T-helper 1 cell (primary cell): ENCODE measurements at places on chromosomes 5 and 9.

GRCh38 chr5:39579750-39580149 is 155.0 kb upstream of the DAB2 start:
- DNase-seq = no peak

GRCh38 chr9:8457055-8457454 is 657.5 kb upstream of the DMAC1 start:
- DNase-seq = no peak

DNA sequence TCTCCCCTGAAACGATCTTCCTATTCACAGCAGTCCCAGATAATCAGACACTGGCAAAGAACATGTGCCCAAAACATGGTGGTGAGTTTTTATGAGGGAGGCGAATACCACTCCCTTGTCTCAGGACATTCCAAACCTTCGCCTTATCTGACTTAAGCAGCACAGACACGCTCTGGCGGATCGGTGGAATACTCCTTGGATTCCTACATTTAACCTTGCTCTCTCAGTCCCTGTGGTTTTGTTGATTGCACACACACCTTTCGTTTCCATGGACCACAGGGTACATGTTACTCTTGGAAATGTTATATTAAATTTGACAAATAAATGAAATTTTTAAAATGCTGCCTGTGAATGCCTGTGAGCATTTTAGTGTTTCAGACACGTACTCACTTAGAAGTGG is 87.8 kb upstream of the CPEB4 start:
- DNase-seq = no peak

DNA sequence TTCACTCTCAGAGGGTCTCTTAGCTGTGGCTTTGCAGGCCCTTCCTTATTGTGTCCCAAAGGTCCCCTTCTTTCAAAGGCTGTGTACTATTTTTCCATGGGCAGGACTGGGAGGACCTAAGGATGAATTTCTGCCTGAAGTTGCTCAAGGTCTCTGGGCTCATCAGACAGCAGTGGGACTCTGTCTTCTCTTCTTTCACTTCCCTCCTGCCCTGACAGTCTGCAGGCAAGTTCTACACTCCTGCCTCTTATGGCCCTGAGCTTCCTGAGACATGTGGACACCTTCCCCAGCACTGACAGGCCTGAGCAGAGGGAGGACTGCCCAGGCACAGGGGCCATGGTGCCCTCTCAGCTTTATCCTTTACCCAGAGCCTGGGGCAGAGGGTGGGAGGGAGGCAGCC is 14.8 kb downstream of the ENHO start:
- DNase-seq = no peak

- DNase-seq = no peak
These were observed 8.5 kb downstream of the WNT8A start for GRCh38 chr5:138092301-138092700.

DNA sequence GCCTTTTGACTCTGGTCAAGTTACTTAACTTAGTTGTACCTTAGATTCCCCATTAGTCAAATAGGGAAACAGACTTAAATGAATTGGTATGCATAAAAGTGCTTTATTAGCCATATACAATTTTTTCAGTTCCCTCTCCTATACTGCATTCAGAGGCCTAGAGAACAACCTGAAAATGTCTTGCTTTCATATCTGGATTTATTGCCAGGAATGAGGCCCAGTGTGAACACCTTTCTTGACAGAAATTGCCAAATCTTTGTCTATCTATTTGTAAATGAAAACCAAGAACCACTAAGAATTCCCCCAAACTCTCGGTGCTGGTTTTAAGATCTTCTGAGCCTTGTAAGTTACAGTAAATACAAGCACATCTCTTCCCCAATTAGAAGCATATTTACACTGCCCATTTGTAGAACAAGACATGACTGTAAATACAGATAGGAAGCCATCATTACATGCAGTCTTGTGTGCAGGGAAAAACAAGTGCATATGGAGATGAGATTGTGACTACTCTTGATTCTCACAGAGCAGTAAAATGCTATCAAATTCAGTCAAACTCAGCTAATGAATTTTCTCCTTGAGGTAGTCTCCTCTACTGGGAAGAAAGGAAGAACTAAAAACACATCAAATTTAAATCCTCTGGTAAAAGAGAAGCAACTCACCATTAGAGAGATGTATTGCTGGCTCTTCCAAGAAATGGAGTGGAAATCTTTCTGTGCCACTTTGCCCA is 5.2 kb upstream of the FAM13B start:
- DNase-seq = no peak

DNA sequence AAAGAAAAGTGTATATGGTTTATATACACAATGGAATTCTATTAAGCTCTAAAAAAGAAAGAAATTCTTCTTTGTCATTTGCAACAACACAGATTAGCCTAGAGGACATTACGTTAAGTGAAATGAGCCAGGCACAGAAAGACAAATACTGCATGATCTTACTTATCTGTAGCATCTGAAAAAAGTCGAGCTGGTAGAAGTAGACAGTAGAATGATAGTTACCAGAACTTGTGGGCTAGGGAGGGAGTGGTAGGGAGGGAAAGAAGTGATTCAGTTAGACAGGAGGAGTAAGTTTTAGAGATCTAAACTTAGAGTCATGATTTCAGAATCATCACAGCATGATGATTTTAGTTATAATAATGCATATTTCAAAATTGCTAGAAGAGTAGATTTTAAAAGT is 184.6 kb downstream of the TLE4 start:
- DNase-seq = no peak

GRCh38 chr5:68459093-68459809 is 243.7 kb downstream of the PIK3R1 start:
- DNase-seq = no peak

DNA sequence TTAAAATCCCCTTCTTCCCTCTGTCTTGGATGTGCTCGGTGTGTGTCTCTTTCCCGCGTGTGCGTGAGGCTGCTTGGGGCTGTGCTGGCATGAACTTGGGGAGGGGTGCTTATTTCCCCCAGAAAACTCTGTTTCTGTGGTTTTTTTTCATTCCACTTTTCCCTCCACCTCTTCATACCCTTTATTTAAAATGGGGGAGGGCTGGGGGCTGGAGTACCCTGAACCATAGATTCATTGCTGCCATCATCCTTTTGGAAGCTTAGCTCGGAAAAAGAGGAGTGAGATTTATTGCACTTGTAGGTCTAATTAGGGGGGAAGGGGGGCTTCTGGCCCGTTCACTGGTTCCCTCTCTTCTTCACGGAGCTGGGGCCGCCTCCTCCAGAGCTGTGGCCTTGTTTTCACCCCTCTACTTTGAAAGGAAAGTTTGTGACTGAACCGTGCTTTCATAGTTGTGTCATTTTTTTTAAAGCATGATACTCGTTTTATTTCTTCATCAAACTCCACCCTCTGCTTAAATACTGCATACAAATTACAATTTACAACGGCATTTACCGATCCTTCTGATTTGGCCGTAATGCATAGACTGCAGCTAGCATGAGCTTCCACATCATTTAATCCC is 2.9 kb downstream of the NR2F1 start:
- no peak for DNase-seq

DNA sequence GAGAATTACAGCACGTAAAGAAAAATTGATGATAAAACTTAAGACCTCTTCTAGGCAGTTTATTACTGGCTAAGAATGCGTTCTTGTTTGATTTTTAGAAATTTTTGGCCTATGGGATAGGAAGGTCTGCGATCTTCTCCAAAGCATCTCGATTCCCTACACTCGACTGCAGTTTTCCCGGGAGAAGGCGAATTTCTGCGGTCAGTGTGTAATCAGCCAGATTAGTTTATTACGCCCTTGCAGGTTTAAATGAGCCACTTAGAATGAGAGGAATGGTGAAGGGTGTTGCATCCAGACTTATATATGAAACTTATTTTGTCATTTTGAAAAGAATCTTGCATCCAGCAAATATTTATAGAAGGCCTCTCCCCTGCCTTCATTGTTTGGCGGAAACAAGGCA is 1.2 kb downstream of the MTAP start:
- no peak for DNase-seq
